HCT116 (cell line): ENCODE measurements at places on chromosomes 16 and 17. TPM values are rescaled to one million over a fixed set of nuclear protein-coding genes. Genes with fewer than 3 reads are reported as not detected.

DNA sequence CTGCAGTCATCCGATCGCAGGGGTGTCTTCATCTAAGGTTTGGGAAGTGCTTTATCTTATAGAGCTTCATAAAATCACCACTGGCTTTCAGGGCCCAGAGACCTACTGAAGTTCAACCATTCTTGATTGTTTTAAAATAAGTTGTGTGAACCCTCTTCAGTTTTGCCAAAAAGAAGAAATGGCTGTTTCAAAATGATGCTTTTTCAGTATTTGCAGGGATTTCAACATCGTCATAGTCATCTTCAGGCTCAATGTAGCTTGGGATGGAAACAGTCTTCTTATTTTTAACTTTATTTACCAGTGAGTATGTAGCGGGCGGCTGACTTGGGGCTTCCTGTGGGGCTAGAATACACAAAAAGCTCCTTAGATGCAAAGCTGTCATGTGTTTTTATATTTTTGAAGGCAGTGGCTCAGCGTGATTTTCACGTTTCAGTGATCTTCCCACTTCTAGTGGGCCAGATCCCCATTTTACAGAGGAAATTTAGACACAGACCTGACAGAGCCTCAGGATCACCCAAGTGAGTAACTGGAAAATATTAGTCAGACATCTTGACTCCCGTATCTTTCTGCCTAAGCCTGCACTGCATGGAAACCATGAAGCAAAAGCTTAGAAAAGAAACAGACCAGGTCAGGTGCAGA, 19.1 kb upstream of the ZNF594 start:
- DNase-seq = no peak

GRCh38 chr17:1067282-1067956, 70.5 kb downstream of the TIMM22 start:
- DNase-seq = no peak

DNA sequence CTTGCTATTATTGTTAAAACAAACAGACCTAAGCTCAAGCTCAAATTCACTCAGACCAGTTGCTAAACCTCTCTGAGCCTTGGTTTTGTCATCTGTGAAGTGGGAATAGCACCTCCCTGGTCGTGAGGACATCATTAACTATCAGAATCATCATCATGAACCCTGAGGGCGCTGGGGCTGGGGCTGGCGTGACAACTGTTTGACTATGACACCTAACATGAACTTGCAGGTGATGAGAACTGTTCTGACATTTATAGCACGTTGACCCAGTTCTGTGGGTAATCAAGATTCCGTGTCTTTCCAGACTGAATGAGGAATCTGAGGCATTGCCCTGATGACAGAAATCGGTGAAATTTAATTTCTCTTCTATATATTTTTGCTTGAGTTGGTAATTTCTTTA, 71.3 kb upstream of the CDH5 start:
- no peak for DNase-seq

GRCh38 chr16:79811541-79811940, 211.0 kb upstream of the MAF start:
- DNase-seq = no peak

- no peak for DNase-seq
Observed at GRCh38 chr17:32958418-32958817, 30.5 kb downstream of the TMEM98 start.

DNA sequence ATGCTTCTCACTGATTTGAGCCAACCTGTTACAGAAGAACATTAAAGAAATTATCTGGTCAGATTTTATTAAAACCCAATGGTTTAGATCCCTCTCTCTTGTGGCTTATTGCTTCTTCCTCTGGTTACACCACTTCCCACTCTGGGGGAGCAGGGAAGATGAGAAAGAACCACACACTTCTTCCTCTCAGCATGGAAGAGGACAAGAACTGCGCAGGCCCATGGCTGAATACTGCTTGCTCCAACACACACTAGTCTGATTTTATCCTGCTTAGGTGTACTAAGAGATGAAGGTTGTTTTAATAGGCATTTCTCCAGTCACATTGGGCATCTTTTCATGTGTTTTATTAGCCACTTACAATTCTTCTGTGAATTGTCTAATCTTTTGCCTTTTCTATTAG, 27.6 kb downstream of the MAP3K3 start:
- no peak for DNase-seq

DNA sequence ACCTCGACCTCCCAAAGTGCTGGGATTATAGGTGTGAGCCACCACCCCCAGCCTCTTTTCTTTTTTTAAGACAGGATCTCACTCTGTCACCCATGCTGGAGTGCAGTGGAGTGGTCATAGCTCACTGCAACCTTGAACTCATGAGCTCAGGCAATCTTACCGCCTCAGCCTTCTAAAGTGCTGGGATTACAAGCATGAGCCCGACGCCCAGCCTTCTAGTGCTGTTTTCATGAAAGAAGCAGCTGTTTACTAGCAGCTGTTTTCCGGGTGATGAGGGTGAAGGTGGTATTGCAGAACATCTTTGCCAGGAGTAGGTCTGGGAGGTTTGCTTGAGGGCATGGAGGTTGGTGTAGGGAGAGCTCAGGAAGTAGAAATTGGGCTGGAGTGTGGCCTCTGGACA, 2.0 kb downstream of the ADCY7 start:
- DNase-seq = no peak

DNA sequence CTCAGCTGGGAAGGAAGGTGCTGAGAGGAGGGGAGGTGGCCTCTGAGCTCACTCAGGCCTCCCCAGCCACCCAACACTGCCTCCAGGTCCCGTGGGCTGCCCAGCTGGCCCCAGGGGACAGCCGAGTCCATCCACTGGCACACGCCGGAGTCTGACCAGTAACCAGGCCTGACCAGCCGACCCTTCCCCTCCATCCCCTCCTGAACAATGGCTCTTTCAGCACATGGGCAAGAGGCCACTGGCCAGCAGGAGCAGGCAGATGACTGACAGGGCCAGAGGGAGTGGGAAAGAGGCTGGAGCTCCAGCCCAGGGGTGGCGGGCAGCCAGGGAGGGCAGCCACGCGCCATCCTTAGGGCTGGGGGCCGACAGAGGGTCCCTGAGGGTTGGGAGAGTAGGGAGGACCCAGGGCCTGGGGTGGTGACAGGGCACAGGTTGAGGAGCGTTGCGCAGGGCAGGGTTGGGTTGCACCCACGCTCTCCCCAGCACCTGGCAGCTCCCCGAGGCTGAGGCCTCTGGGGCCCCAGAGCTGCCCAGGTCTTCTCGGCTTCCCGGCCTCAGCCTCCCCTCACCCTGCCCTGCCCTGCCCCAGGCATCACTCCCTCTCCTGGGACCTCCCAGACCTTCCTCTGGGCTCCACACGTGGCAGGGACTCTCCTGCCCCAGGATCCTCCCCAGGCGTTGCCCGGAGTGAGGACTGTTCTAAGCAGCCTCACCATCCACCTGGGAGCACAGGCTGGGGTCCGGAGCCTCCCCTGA, 20.2 kb upstream of the SLC38A10 start:
- DNase-seq = no peak

- DNase-seq = no peak
Observed at GRCh38 chr16:47873434-47873833, 282.4 kb downstream of the ABCC12 start.

GRCh38 chr16:56974549-56975300, 13.0 kb downstream of the CETP start:
- DNase-seq = no peak

GRCh38 chr16:80802138-80802537, 2.3 kb downstream of the CDYL2 start:
- no peak for DNase-seq

- no peak for DNase-seq
Observed at GRCh38 chr17:27817731-27818130, 17.4 kb upstream of the NOS2 start.

DNA sequence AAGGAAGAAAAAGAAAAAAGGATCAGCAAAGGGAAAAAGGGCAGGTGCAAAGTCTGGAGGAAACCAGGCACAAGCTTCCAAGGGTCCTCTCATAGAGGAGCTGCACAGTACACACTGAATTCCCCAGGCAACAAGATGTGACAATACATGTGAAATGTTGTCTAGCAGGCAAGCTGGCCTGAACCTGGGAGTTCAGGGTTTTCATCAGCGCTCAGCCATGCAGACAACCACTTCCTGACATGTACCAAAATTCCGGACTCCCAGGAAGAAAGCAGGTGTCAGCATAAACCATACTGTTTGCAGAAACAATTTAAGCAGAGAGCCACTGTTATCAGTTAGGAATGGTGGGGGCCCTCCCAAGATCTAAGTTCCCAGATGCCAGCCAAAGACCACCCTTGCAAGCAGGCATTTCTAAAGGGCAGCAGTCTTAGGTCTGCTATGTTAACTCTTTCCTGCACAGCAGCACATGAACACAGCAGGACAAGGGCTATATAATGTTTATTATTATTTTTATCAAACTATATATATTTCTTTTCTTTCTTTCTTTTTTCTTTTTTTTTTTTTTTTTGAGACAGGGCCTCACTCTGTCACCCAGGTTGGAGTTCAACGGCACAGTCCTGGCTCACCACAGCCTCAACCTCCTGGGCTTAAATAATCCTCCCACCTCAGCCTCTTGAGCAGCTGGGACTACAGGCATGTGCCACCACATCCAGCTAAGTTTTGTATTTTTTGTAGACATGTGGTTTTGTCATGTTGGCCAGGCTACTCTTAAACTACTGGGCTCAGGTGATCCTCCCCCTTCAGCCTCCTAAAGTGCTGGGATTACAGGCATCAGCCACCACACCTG, 10.1 kb downstream of the TK2 start:
- no peak for DNase-seq

- DNase-seq = no peak
Observed at GRCh38 chr17:18157354-18157985, 26.2 kb upstream of the ALKBH5 start.

DNA sequence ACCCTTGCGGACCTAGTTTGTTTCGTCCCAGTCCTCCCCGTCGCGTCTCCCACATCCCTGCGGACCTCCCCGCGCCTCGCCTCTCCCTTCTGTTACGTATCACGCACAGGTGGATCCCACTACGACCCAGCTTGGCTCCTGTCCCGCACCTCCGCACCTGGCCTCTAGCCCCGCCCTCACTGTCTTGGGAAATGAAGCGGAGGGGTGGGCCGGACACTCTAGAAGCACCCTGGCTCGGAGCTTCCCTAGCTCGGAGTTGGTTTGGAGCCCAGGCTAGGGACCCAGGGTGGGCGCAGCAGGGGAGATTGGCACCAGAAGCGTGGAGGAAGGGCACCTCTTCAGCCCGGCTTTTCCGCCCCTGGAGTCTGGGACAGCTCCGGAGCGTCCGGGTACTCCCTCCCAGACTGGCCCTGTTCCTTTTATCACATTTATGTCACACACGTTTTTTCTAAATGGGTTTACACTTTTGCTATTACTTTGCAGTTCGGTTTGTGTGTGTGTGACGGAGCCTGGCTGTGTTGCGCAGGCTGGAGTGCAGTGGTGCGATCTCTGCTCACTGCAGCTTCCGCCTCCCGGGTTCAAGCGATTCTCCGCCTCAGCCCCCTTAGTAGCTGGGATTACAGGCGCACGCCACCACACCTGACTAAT, 1.4 kb upstream of the CEMP1 start:
- DNase-seq = peak; percentile 64

- DNase-seq = no peak
Observed at GRCh38 chr16:88061346-88062110, 110.3 kb downstream of the BANP start.

DNA sequence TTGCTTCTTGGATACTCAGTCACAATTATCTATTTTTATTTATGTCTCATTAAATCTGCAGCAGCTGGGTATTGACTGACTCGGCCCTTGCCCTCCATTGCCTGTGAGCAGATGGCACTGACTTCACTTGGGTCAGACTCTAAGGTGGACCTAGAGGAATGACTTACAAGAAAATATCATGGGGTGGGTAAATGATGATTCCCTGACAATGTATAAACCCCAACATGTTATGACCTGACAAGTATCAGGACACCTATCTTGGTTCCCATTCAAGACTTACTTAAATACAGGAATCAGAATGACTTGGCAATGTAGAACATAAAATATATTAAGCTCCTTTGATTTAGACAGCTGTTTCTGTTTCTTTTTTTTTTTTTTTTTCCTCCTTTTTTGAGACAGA, 953.5 kb downstream of the CDH11 start:
- DNase-seq = no peak

- peak; percentile 90 for DNase-seq
Observed at GRCh38 chr17:66508896-66509844, 206.8 kb downstream of the PRKCA start.

- DNase-seq = no peak
Observed at GRCh38 chr16:2284797-2285576, 17.1 kb upstream of the RNPS1 start.

DNA sequence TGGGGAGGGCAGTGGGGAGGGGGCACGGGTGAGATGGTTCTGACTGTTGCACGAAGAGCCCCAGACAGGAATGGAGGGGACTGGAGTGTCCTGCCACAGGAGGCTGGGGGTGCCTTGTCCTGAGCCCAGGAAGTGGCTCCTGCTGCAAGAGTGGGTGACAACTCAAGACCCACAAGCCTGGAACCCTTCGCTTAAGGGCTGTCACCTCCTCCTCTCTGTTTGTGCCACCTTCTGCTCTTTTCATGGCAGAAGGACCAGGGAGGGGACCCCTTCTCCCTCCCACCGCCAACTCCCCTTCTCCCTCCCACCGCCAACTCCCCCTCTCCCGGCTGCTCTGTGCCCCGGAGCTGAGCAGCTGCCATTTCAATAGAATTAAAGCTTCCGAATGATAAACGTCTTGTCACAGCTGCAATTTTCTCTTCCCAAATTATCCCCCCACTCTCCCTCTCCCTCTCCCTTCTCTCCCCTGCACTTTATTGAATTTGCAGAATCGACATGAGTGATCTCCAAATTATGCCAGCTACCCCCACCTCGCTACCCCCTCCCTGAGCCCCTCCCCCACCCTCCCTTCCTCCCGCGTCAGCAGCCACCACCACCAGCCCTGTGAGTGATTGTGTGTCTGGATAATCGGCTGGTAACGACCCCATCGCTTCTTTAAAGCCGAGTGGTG, 13.7 kb downstream of the GJD3 start:
- no peak for DNase-seq

DNA sequence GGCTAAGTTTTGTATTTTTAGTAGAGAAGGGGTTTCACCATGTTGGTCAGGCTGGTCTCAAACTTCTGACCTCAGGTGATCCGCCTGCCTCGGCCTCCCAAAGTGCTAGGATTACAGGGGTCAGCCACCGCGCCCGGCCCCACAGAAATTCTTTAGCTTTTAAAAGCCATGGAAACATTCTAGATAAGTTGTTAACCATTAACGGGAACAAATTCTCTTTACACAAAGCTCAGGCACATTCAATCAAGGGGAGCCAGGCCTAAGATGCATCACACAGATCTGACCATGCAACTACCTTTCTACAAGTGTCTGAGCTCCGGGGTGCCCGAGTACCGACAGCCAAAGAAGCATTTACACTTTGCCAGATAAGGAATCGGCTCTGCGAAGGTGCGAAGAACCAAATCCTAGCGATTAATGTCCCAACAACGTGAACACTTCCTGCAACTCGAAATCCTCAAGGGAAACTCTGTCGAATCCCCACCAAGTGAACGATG, 1.0 kb downstream of the EMC8 start:
- DNase-seq = no peak

GRCh38 chr16:51839727-51840462, 688.8 kb upstream of the SALL1 start:
- no peak for DNase-seq

OR1F1 gene
- total RNA-seq = not detected

KCNAB3 gene
- total RNA-seq = 7.1 TPM

RABEP1 gene
- total RNA-seq = 38.5 TPM

FA2H gene
- total RNA-seq = 11.1 TPM

AURKB gene
- total RNA-seq = 141 TPM

IKZF3 gene
- 0.30 TPM for total RNA-seq

STX1B gene
- total RNA-seq = 1.6 TPM

ZP2 gene
- not detected for total RNA-seq

SLC6A2 gene
- total RNA-seq = not detected

SHISA6 gene
- not detected for total RNA-seq

PRSS22 gene
- 20.2 TPM for total RNA-seq

CMTM1 gene
- total RNA-seq = 5.2 TPM

YBX2 gene
- 2.3 TPM for total RNA-seq

EMC8 gene
- 73.0 TPM for total RNA-seq

PHOSPHO1 gene
- 3.0 TPM for total RNA-seq

CCL17 gene
- not detected for total RNA-seq
